Activated T-helper 1 cell treated with anti-CD3 and anti-CD28 coated beads, Interleukin-12 subunit alpha, Interleukin-12 subunit beta, Interleukin-2, Interleukin-4 antibody, amounts not matched to agents 30 ng/mL and 10 ng/mL and 1 ng/mL, durations not matched to agents 14 hours and 24 hours and 36 hours (primary cell): ENCODE measurements at places on chromosomes 12 and 14.

- no peak for DNase-seq
Measured at GRCh38 chr14:85125291-85125670, 404.7 kb upstream of the FLRT2 start.

DNA sequence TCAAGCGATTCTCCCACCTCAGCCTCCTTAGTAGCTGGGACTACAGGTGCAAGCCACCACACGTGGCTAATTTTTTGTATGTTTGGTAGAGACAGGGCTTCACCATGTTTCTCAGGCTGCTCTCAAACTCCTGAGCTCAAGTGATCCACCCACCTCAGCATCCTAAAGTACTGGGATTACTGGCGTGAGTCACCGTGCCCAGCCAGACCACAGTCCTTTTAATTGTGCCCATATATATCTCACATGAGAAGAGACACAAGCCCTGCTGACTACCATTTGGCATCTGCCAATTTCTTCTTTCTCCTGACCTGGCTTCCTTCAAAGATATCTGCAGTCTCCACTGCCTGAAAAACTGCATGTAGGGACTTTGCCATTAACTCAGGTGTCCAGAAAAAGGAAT lies 142.5 kb downstream of the DPY19L2 start:
- DNase-seq: no peak

DNA sequence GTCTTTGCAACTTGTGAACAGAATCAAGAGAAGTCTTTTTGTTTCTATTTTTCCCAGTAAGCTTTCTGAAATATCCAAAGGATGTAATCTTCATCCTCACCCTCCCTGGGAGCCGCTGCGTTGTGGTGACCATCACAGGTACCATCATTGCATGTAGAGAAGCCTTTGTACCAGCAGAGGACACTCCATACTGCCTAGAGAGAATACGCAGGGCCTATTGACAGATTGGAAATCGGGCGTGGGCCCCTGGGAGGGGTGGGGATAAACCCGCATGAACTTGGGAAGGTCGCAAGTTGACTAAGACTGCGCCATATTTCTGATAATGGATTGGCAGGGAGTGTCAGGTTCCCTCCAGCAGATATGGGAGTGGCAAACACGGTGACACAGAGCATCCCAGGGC lies 12.7 kb downstream of the KRT1 start:
- no peak for DNase-seq

- no peak for DNase-seq
Measured at GRCh38 chr12:115213538-115214016, 529.6 kb upstream of the TBX3 start.

- DNase-seq: no peak
Measured at GRCh38 chr14:69268763-69269162, 8.8 kb downstream of the GALNT16 start.
